Epithelial cell of alveolus of lung (primary cell): ENCODE measurements at places on chromosomes 7 and 10. TPM values are rescaled to one million over a fixed set of nuclear protein-coding genes. Genes with fewer than 3 reads are reported as not detected.

LLCFC1 gene
- not detected in 2 replicates for total RNA-seq

CCDC7 gene
- 2.7 and 3.6 TPM in 2 replicates for total RNA-seq

STEAP2 gene
- total RNA-seq, result 5.8 and 19.6 TPM in 2 replicates

MMD2 gene
- total RNA-seq, result not detected in 2 replicates

TMEM184A gene
- total RNA-seq, result 0.13 TPM in 1 of 2 replicates, not detected in the other

SLC26A5 gene
- total RNA-seq, result not detected in 2 replicates

PDGFA gene
- total RNA-seq, result 1.5 and 23.4 TPM in 2 replicates

CALCR gene
- 0.13 TPM in 1 of 2 replicates, not detected in the other for total RNA-seq

AKR1C2 gene
- total RNA-seq, result 3.7 and 4.7 TPM in 2 replicates

TRPV5 gene
- total RNA-seq, result not detected in 2 replicates

RBP3 gene
- not detected in 2 replicates for total RNA-seq

KNDC1 gene
- 0.80 TPM in 1 of 2 replicates, not detected in the other for total RNA-seq

FEZF1 gene
- total RNA-seq, result not detected in 2 replicates

FOXI2 gene
- total RNA-seq, result not detected in 2 replicates

POLR2J2 gene
- total RNA-seq, result 0.40 TPM in 1 of 2 replicates, not detected in the other

SEM1 gene
- total RNA-seq, result 43.0 and 70.9 TPM in 2 replicates

GPNMB gene
- 5.1 and 13.7 TPM in 2 replicates for total RNA-seq

LBX1 gene
- total RNA-seq, result not detected in 2 replicates

ANAPC16 gene
- total RNA-seq, result 63.9 and 82.6 TPM in 2 replicates

TMEM225B gene
- 0.39 and 4.2 TPM in 2 replicates for total RNA-seq

MYH16 gene
- total RNA-seq, result 0.26 TPM in 1 of 2 replicates, not detected in the other

MSMB gene
- not detected in 2 replicates for total RNA-seq

HKDC1 gene
- total RNA-seq, result 0.13 TPM in 1 of 2 replicates, not detected in the other

RADIL gene
- 0.78 and 7.1 TPM in 2 replicates for total RNA-seq

MAGI2 gene
- total RNA-seq, result 1.6 and 3.7 TPM in 2 replicates

TSPAN12 gene
- 2.2 and 27.5 TPM in 2 replicates for total RNA-seq

OGDHL gene
- 0.13 and 1.0 TPM in 2 replicates for total RNA-seq

ACSM6 gene
- total RNA-seq, result not detected in 2 replicates

CPA2 gene
- not detected in 2 replicates for total RNA-seq

SEMA4G gene
- 2.8 and 6.1 TPM in 2 replicates for total RNA-seq

PON3 gene
- 0.13 TPM in 1 of 2 replicates, not detected in the other for total RNA-seq

LRRN3 gene
- 1.2 and 16.3 TPM in 2 replicates for total RNA-seq

FANK1 gene
- 1.3 and 3.0 TPM in 2 replicates for total RNA-seq

CYTH3 gene
- 15.1 and 15.9 TPM in 2 replicates for total RNA-seq

GCK gene
- total RNA-seq, result 0.56 and 1.2 TPM in 2 replicates

POU6F2 gene
- total RNA-seq, result not detected in 2 replicates

ZC3HAV1 gene
- total RNA-seq, result 28.8 and 29.5 TPM in 2 replicates
